Activated CD4-positive, CD25-positive, alpha-beta regulatory T cell treated with anti-CD3 and anti-CD28 coated beads, Interleukin-2, amount 50 U/mL, for 24 hours (primary cell): ENCODE measurements at places on chromosomes 12 and 14.
A peak's percentile ranks its signal among the peaks of the same experiment; 100 is the strongest.

- peak; percentile 41 for ATAC-seq
Measured at GRCh38 chr14:34212172-34212929, 249.7 kb downstream of the SPTSSA start.

- ATAC-seq: no peak
Measured at GRCh38 chr12:84811291-84811690, 101.3 kb downstream of the SLC6A15 start.

- ATAC-seq: peak; percentile 71
Measured at GRCh38 chr14:106228541-106229158, 702.3 kb downstream of the TMEM121 start.

- ATAC-seq: no peak
Measured at GRCh38 chr12:131346555-131347344, 364.1 kb upstream of the SFSWAP start.

DNA sequence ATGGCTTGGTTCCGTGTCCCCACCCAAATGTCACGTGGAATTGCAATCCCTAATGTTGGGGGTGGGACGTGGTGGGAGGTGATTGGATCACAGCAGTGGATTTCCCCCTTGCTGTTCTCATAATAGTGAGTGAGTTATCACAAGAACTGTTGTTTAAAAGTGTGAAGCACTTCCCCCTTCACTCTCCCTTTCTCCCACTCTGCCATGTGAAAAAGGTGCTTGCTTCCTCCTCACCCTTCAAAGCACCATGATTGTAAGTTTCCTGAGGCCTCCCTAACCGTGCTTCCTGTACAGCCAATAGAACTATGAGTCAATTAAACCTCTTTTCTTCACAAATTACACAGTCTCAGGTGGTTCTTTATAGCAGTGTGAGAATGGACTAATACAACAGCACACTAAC lies 5.3 kb upstream of the CEP128 start:
- ATAC-seq: peak; percentile 39

GRCh38 chr14:82694820-82695219 lies 1161.2 kb upstream of the SEL1L start:
- no peak for ATAC-seq

DNA sequence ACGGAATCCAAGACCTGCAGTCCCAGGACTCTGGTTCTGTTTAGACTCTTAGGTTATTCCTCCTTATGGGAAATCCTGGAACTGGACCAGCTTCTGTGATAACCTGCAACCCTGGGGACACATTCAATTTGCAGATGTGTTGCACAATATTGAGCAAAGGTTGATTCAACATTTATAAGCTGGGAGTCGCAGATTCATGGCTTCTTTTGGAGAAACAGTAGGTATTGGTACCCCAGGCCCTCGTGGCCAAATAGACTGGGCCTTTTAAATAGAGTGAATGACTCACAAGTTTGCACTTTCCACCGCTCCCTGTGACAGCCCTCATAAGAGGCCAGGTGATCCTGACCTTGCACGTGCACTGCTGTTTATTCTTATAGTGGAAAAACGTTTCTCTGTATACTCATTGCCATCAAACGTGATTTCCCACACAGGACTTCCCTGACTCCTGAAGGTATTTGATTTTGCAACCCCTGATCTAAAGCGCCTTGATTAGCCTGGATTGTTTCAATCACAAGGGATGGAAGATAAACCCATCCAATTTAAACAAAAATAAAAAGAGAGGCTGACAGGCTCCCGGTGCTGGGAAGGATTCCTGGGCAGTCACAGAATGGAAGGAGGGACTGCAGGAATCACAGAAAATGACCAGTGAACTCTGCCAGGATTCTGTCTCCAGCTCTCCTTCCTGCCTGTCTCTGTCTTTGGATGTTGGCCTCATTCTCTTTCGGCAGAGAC lies 98.0 kb downstream of the VCPKMT start:
- ATAC-seq: no peak

GRCh38 chr12:52127683-52128450 lies 48.4 kb downstream of the SMIM41 start:
- ATAC-seq: no peak

DNA sequence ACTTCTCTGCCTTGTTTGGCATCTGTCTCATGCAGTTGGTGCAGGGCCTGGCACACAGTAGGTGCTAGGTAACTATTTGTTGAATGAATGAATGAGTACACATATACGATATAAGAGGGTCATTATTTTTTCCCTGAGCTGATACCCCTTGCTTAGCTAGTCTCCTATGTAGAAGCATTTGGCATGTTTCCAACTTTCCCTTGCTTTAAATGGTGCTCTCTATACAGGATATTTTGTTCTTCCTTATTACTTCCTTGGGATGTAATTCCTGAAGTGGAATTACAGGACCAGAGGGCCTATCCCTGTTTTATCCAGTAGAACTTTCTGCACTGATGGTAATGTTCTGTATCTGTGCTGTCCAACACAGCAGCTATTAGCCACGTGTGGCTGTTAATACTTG lies 250.1 kb upstream of the PWP1 start:
- no peak for ATAC-seq

- ATAC-seq: peak; percentile 90
Measured at GRCh38 chr14:105086833-105087307, 21.6 kb upstream of the GPR132 start.

- no peak for ATAC-seq
Measured at GRCh38 chr12:54337854-54338650, 13.1 kb downstream of the COPZ1 start.

DNA sequence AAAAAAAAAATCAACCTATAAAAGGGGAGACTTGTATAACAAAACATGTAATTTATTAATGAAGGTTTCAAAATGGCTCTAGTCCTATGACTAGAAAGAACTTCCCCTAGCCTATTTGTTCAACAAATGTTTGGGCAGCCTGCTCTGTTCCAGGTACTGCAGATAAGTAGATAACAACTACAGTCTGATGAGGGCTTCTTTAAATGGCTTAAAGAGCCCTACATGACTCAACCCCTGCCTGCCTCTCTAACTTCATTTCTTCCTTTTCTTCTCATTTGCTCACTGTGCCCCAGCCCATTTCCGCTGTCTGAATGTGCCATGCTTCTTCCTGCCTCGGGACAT lies 21.5 kb downstream of the ALDH6A1 start:
- ATAC-seq: no peak

DNA sequence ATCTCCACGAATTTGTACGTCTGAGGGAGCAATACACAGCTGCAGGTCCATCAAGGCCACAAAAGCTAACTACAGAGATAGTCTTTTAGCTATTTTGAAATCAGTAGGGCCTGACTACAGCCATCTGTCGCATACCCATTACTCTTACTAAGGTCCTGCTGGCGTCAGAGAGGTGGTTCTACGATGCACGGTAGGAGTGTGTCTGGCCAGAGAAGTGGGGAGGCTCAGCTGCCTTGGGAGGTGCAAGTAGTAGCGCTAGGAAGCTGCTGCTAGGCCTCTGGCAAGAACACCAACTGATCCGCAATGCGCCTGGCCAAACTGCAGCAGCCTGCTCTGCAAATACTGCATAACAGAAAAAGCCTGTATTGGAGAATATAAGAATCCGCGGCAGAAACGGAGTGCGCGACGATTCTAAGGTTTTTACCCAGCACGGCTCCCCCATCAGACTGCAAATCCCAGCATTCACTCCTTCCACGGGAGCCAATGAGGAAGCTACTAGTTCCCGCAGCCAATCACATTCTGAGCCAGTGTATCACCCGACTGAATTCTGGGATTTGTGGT lies 743 bp upstream of the CAND1 start:
- peak; percentile 81 for ATAC-seq

- peak; percentile 87 for ATAC-seq
Measured at GRCh38 chr14:52352061-52352491, 38.0 kb downstream of the PTGER2 start.

GRCh38 chr12:70083677-70084020 lies 159.6 kb upstream of the CNOT2 start:
- ATAC-seq: no peak

DNA sequence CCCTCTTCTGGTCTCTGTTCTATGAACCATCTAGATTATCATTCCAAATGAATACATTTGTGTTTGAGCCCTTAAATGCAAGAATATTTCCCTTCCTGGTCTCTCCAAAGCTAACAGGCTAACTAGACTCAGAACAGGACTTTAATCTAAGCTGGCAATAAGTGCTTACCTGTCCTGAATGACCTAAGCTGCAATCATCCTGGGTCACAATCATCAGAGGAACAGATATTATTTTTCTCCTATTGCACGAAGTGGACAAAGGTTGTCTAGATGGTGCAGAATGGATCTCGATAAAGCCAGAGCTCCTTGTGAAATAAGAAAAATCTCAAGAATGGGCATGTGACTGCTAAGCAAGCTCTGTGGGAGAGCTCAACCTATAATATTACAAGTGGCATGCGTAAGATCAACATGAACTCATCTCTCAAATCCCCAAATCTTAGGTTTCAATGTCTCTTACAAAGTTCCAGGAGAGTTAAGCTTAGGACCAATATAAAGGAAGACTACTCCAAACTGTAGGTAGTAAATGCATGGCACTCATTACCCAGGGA lies 10.6 kb upstream of the NUMB start:
- ATAC-seq: no peak

DNA sequence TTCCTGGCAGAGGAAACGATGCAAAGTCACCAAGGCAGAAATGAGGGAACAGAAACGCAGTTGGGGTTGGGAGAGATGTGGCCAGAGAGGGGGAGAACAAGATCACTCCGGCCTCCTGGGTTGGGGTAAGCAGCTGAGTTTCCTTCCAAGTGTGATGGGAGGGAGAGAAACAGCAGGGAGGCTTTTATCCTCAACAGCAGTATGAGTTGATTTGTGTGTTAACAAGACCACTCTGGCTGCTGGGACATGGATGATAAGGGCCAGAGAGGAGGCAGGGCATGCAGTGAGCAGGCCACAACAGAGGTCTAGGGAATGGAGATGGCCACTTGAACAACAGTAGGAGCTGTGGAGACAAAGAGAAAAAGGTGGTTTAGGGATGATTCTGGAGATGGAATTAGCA lies 66.8 kb downstream of the GLRX5 start:
- no peak for ATAC-seq

- ATAC-seq: peak; percentile 79
Measured at GRCh38 chr14:52044791-52045522, 23.9 kb downstream of the NID2 start.

DNA sequence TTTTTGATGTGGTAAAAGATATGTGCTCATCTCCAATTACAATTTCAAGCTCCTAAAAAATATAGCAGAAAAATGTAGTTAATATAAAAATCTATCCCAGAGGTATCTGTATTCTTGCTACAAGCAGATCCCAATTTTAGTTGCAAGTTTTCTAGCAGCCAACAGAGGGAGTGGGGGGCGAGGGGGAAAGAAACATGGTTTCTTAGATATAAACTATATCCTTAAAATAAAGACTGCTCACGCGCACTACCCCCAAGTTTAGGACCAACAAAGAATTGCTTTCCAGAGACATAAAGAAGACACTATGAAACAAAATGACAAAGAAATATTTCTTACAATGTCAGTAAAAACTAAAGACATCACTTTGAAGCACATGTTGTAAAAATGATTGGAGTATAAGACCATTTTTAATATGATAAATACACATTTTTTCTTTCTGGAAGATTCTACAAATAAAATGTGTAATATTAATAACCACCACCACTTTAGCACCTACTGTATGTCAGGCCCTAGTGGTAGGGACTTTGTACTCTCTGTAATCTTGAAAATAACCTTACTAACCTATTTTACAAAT lies 5.4 kb downstream of the MAGOHB start:
- peak; percentile 25 for ATAC-seq

DNA sequence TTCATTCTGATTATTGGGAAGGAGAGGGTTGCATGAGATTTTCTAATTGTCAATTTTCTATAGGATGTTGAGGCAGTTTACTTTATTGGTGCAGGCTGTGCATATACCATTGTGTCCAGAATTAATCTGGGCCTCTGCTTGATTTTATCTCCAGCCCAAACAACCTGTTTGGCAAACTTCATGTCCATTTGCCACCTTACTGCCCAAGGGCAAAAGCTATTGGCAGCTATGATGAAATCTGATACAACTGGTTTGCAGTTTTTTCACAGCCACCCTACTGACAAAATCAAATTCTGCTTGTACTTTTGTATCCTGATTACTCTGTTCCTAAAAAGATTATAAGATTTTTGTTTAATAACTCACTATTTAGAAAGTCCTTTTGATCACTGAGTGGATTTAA lies 789.2 kb upstream of the FBXO33 start:
- ATAC-seq: no peak
